Stomach (tissue), 19 donors: ENCODE measurements at places on chromosomes 6 and 20. TPM values are rescaled to one million over a fixed set of nuclear protein-coding genes. Genes with fewer than 3 reads are reported as not detected.

GRCh38 chr6:119603501-119603900, 253.9 kb upstream of the MAN1A1 start:
- no peak for DNase-seq

ZSCAN31 gene
- total RNA-seq, result 13.4 TPM

DNA sequence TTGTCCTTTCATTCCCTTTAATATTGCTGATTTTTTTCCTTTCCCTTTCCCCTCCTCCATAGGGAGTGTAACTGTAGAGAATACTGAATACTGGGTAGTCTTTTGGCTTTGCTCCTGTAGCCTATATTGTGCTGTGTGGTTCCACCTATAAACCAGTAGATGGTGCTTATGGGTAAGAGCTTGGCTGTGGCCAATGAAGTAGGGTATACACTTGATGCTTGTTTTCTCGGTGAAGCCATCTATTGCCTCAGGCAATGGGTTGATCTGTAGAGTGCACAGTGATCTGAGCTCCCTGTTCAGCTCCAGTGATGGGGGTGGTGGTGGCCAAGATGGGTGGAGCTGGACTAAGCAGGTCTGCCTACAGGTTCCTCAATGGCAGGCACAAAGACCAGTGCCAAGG, 203.3 kb upstream of the IMPG1 start:
- DNase-seq, result no peak

DNA sequence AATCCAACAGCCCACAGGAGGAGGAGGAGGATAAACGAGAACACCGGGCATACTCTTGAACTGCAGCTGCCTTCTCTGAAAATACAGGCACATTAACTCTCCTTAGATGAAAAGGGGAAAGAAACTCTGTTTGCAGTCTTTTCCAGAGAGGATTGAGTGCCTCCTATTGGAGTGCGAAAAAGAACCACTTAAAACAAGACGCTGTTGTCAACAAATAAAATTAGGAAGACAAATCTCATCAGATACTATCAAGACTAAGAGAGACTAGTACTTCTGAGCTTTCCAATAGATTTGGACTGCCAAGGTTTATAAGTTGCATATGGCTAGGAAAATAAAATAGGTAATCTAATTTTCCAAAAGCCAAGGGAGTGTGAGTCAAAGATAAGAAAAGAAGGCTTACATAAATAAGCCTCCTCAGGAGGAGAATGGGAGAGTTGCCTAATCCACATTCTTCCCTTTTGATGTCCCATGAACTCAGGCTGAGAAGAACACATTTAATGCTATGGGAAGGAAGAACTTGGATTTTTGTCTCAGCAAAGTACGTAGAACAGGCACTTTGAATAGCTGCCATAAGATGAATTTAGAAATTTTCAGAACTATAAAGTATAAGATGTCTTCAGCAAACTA, 154.7 kb downstream of the ARHGAP18 start:
- no peak for DNase-seq

- peak; percentile 12 for DNase-seq
These were observed 823.2 kb downstream of the DHX35 start for GRCh38 chr20:39785252-39785917.

WDR46 gene
- total RNA-seq, result 42.9 TPM

DDX43 gene
- not detected for total RNA-seq

DNA sequence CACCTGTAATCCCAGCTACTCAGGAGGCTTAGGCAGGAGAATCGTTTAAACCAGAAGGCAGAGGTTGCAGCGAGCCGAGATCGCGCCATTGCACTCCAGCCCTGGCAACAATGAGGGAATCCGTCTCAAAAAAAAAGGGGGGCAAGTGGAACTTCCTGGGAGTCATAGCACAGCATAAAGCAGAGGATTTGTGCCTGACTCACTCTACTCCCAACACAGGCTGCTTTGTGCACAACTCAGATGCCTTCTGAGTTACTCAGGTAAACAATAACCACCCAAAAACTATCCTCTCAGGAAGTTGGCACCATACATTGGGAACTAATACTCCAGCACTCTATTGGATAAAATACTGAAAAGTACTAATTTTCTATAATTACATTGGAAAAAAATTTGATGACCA, 2.5 kb upstream of the TMEM244 start:
- DNase-seq, result no peak

DNA sequence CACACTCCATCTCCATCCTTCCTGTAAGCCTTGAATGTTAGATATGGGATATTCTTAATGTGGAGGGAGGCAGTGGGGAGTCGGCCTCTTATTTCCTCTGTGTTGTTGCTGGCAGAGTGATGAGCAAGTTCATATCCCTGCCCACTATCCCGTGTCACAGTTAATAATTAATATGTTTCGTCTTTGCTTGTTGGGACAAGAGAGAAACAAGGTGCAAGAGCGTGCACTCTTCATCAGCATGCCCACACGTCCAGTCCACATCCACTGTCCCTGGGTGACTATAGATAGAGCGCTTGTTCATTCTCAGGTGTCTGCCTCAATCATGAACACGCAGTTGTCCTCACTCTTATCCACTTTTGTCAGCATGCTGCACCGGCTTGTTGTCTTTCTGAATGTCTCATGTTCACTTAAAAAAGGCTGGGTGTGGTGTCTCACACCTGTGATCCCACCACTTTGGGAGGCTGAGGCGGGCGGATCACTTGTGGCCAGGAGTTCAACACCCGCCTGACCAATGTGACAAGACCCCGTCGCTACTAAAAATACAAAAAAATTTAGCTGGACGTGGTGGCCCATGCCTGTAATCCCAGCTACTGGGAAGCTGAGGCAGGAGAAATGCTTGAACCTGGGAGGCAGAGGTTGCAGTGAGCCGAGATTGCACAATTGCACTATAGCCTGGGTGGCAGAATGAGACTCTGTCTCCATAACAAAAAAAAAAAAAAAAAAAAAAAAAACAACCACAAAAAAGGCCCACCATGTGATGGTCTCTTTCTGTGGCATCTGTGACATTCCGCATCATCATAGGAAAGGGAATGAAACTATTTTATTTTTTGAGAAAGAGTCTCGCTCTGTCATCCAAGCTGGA, 34.2 kb downstream of the PPP1R3G start:
- no peak for DNase-seq

KLHDC3 gene
- total RNA-seq, result 46.2 TPM

DNA sequence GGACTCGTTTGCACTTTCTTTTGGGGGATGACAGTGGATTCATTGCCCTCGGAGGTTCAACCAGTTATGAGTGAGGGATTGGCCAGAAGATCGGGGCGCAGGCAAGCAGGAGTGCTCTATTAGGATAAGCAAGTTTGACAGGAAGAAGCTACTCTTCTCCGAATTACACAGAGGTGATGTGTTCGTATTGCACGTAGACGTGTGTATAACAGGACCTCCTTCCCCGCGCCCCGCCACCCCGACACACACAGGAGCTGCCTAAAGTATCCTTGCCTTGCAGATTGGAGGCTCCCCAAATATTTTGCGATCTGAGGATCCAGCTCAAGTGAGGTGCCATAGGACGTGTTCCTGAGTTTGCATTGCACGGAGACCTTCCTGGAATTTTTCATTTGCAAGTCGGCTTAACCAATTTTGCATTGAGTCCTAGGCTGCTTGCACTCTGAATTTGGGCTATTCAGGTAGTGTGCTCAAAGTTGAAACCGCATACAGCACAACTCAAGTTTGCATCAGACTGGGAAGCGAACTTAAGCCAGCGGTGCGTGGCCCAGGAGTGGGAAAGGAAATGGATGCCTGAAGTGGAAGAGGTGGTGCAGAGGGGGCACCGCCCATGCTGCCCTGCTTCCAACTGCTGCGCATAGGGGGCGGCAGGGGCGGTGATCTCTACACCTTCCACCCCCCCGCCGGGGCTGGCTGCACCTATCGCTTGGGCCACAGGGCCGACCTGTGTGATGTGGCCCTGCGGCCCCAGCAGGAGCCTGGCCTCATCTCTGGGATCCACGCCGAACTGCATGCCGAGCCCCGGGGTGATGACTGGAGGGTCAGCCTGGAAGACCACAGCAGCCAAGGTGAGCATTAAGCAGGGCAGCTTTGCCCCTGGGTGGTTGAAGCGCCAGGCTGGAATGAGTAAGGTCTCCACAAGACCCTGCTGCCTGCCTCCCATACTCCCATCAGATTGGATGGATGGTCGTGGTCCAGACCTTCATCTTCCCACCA, 770 bp downstream of the TCF19 start:
- DNase-seq, result peak; percentile 32

CCN6 gene
- not detected for total RNA-seq

DNA sequence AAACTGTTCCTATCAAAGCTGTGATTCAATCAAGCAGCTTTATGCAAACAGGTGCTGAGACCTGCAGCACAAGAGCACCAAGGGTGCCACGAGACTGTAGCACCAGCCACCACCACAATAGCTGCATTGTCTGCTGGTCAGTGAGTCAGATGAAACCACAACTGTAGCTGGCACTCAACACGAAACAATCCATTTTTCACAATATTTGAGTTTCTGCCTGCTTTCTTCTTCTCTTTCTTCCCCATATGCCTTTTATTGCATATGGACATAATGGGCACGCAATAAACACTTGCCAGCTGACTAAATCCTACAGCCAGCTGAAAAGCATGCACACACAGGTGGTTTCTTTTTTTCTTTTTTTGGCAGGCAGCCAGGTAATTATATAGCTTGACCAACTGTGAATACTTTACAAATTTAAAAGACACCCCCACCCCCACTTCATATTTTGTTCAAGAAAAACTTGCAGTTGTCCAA, 16.6 kb downstream of the SLC2A12 start:
- peak; percentile 78 for DNase-seq

DNA sequence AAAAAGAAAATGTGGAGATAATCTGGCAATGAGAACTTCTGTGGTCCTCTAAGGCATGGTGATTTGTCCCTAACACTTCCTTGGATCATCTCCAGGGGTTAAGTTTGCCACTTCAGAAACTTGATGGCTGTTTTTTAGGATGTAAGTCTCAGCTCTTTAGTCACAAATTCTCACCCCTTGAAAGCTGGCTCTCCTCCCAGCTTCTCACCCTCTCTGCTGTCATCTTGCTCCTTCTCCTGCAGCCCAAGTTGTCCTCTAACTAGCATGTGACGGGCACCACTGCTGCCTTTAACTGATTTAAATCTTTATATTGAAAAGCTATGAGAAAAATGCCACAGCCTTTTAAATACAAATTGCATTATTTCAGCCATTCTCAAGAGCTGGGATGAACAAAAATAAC, 107.8 kb downstream of the MAP3K5 start:
- no peak for DNase-seq

SGK1 gene
- 176 TPM for total RNA-seq

SNAI1 gene
- total RNA-seq, result 0.37 TPM

GRCh38 chr6:140777780-140778179, 1354.9 kb upstream of the GJE1 start:
- no peak for DNase-seq

GRCh38 chr6:144909753-144910285, 624.7 kb downstream of the UTRN start:
- DNase-seq, result no peak

DNA sequence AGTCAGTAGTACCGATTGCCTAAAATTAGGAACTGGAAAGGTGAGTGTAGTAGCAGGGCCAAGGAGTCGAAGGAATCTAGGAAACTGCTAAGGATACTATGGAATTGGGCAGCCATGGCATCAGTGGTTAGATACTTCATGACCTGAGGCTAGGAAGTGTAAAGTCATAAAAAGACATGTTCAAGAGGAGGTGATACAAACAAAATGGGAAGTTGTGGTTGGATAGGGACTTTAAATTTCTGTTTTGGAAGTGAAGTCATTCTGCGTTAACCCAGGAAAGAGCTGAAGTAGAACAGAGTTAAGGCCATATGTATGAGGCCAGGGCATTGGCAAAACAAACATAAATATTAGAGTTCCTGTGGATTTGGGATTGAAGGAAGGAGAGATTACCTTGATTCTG, 88.6 kb upstream of the TMEM181 start:
- no peak for DNase-seq

MYL9 gene
- 258 TPM for total RNA-seq

GABRR1 gene
- not detected for total RNA-seq

DNA sequence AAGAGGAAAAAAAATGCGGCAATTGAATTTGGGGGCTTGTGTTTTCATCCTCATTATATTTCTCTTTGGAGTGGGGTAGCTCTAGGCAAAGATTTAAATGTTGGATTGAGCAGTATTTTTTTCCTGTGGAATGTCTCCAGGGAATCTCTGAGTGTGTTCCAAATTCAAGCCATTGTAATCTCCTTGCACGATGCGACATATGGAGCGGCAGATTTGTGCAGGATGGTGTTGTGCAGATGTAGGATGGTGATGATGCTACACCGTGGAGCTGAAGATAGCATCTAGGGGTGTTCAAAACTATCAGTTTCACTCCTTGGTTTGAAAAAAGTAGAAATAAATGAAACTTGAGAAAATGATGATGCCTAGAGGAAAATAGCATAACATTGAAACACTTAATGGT, 777.5 kb upstream of the EPHA7 start:
- DNase-seq, result no peak

GRCh38 chr20:40336533-40336932, 352.5 kb downstream of the MAFB start:
- DNase-seq, result no peak

- no peak for DNase-seq
These were observed 31.3 kb upstream of the MRAP2 start for GRCh38 chr6:84002226-84002625.

SMLR1 gene
- total RNA-seq, result not detected

- peak; percentile 44 for DNase-seq
These were observed 81.0 kb downstream of the ERMARD start for GRCh38 chr6:169832247-169832948.

GRCh38 chr20:30610029-30610693, 647.3 kb upstream of the DEFB115 start:
- DNase-seq, result no peak

DNA sequence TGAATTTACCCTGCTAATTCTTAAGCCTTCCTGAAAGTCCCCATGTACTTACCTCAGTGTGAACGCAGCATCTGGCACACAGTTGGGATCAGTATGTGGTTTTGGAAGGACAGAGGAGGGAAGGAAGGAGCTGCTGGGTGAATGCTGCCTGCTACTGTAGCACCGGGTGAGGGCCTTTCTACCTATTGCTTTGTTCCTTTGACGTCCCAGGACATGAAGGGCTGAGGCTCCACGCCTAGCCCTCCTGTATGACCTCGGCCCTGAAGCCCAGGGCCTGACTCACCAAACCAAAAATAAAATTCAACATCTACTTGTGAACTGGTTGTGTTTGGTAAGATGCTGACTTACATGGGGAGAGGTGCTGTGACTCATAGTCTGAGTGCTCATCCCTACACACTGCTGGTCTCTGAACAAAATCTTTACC, 51.1 kb downstream of the ARID1B start:
- no peak for DNase-seq
